ENCODE measurements at places on chromosomes 11 and 22.

DNA sequence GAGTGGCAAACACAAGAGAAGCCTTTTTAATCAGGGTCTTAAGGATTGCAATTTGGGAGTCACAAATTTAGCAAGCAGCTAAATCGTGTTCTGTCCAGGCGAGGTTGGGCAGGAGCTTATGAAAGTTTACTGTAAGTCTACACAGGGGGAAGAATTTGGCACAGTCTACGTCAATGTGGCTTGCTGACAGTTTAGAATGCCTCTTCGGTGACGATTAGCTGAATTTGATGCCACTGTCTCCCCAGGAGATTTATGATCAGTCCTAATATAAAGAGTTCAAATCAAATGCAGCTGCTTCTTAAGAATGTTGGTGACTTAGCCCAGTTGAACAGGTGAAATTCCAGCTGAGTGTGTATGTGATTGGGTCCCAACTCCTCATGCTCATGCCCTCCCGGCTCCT, 114.1 kb upstream of the CLPB start:
- no peak for DNase-seq

DNA sequence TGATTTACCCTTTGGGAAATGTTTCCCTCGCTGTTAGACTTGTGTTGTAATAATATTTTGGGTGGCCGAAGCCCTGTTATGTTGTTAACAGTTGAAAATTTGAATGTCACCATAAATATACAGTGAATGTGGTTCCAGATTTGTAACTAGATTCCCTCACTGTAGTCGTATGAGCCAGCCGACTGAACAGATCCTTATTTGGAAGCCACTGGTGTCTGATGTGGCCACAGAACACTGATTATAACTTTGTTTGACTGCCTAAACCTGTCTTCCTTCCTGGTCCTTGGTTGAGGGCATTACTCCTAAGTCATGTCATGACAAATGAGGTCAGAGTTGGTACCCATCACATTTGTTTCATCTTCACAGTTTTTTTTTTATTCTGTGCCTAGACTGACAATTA, 45.4 kb downstream of the YAP1 start:
- no peak for DNase-seq

DNA sequence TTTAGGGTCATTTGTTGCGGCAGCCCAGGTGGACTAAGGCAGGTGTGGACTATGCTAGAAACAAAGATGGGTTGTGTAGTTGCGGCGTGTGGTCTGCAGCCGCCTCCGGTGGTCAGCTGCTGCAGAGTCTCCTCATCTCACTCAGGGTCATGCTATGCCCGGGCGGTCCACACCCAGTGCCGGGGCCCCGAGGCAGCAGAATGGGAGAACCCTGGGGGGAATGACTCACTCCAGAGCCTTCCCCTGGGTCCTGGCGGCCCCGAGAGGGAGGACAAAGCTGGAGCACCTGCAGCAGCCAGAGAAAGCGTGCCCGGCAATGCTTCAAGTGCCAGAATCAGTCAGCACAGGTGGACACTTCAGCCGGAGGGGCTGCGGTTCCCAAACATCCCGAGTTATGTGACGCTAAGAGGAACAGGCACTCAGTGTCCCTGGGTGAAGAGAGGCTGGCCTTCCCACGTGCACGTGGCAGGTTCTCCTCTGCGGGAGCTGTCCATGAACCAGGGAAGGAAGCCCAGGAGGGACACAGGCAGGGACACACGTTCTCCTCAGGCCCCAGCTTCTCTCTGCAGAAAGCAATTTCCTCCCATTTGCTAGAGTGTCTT, 289.6 kb upstream of the B3GAT1 start:
- DNase-seq = no peak

DNA sequence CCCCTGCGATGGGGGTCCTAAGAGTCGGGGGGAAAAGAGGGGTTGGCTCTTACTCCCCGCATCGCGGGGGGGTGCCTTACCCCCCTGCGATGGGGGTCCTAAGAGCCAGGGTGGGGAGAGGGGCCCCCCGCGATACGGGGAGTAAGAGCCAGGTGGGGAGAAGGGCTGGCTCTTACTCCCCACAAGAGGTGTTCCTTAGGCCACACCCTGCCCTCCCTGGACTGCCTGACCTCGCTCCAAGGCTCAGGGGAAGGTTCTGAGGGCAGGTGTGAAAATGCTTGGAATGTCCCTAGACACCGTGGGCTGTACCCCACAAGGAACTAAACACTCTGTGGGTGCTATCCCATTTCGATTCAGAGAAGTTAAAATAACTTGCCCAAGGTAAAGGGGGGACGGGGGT, 7.8 kb downstream of the UNC93B1 start:
- DNase-seq = no peak

GRCh38 chr11:121153472-121153871, 52.4 kb downstream of the TECTA start:
- no peak for DNase-seq

DNA sequence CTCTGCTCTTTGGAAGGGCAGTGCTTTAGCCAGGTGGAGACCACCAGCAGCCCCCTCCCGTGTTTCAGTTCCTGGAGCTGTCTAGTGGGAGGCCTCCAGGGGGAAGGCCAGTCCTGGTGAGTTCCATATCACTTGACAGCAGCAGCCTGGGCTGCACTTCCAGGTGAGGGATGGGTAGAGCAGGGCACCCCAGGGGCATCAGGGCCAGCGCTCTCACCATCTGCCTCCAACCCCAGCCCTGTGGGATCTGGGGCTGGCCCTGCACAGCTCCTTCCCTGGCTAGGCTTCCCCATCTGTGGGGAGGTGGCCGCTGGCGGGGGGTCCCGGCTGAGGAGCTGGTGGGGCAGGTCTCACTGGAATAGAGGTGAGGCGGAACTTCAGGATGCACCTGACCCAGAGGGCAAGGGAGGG, 60.5 kb downstream of the MORC2 start:
- DNase-seq = no peak

DNA sequence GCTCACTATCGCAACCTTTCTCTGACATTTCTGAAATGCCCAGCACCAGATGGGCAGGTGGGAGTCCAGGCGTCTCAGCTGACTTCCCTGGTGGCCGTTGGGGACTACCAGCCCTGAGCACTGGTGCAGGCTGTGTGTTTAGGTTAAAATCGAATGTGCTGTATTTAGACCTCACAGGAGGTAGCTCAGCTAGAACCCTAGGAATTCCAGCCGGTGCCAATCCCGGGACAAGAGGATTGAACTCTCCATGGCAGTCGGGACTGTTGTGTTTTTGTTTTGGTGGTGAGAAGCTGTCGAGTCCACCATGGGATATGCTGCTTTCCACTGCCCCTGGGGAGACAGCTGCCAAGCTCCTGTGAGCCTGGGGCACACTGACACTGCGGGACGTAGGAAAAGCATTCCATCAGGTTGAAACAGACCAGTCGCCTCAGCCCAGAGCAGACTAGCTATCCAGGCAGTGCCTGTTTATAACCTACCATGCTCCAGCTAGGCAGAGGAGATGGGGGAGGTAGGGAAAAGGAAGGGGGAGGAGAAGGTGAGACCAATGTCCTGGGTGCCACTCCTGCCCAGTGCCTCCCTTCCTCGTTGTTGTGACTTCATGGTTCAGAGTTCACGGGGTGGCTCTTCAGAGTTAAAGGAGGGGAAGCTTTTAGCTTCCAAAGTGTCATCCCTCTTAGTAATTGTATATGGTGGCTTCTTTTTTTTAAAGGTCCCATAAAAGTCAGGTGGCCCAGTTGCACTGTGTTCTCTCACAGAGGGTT, 53.0 kb downstream of the MICAL2 start:
- no peak for DNase-seq

GRCh38 chr11:95531116-95531515, 258.5 kb downstream of the FAM76B start:
- DNase-seq = no peak

DNA sequence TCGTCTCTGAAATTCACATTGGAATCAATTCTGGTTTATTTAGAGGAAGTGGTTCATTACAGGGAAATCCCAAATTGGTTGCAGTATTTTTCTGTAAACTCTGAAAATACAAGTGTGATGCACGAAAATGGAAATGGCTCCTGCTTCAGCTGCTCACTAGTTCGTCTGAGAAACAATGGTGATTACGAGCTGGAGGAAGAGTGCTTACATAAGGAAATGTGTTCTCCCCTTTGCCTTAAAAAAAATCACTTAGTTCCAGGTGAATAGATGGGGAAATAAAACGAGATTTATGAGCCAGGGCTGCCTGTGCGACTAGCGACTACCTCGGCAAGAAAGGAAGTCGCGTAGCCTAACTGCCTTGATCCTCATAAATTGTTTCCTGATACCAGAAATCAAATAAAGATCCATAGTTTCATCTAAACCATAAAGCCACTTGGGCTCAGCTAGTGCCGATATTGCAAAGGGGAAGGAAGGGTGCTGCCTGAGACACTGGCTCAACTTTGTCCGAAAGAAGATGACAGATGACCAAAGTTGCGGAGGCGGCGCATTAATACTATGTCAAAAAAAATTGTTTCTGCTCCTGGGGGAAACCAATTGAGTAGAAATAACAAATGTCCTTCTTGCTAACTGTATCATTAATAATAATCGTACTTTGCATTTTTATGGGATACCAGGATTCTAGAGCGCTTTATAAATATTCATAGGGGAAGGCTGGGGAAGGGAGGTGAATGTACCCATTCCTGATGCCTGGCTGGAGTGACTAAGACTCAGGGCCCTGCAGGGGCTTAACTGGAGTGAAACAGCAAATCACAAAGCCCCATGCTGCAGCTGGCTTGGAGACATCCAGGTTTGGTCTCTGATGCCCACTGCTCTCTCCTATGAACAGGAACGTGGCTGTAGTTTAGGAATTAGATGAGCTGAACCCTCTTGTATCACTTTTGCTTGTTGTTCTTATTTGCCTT, 185.7 kb downstream of the BLID start:
- DNase-seq = no peak

DNA sequence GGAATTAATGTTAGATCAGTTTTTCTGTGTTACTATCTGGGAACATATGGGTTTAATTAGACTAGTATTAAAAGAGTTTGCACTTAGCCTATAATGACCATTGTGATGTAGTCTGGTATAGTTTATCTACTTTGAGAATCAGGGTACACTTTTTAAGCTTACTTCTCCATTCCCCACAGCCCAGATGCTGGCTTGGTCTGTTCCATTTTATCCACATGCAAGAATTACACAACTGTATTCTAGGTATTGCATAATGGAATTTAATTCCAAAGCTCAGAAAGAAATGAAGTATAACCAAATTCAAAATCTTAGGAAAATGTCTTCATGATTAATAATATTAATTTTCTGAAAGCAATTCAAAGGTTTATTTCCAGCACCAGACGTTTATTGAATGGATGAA, 122.2 kb upstream of the PDGFD start:
- no peak for DNase-seq

DNA sequence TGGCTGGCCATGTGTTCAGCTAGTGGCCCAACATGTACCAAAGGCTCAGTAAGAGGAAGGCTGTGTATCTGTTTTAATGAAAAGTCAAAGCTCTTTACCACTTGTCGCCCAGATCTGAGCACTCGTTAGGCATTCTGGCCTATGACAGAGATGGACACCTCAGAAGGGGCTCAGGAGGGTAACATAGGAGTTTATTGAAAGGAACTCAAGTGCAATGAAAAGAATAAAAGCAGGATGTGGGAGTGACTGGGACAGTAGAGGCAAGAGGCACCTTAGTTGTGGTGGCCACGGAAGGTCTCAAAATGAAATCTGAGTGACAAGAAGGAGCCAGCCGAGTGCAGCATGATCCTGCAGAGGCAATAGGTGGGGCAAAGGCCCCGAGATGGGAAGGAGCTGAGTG, 309.7 kb downstream of the MN1 start:
- no peak for DNase-seq

- no peak for DNase-seq
These were observed 232.9 kb upstream of the NCAM1 start for GRCh38 chr11:112728288-112728687.

GRCh38 chr11:72066855-72067254, 13.5 kb downstream of the NUMA1 start:
- no peak for DNase-seq

GRCh38 chr22:43213051-43213450, 26.1 kb upstream of the TTLL12 start:
- no peak for DNase-seq

- no peak for DNase-seq
These were observed 12.4 kb downstream of the CRY2 start for GRCh38 chr11:45859661-45860140.

GRCh38 chr11:20608934-20609333, 9.5 kb downstream of the SLC6A5 start:
- no peak for DNase-seq

- DNase-seq = no peak
These were observed 68.6 kb downstream of the SWAP70 start for GRCh38 chr11:9732453-9732852.

DNA sequence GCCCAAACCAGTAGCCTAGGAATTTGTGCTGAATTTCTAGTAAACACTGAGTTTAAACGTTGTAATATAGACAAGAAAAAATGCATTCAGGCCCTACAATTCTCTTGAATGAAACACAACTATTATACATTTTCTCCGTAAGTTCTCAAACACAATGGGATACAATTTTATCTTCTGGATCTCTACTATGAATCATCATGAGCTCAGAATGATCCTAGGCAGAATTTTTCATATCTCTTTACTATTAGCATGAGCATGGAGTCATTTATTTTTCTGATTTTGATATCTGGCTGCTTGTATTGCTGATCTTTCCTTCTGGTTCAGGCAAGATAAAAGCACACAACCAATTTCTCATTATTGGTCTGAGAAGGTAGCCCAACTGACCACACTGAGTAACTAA, 1123.4 kb upstream of the RAG2 start:
- DNase-seq = no peak

GRCh38 chr22:22342697-22343580, 98.4 kb downstream of the VPREB1 start:
- DNase-seq = no peak

DNA sequence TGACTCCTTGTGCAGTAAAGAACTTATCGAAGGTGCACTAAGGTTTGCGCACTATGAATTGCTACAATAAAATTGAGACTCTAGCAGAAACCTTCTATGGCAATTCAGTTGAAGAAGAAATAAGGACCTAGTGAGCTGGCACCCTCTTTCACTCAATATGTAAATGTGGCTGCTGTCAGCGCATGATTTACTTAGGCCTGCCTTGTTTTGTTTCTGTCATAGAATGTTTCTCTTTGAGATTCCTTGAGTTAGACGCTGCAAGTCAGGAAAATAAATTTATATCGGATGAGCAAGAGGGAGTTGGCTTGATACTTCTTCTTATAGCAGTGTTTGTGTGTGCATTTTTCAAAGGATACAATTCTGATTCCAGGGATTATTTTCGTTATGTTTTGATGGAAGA, 322.1 kb downstream of the BLID start:
- DNase-seq = no peak

DNA sequence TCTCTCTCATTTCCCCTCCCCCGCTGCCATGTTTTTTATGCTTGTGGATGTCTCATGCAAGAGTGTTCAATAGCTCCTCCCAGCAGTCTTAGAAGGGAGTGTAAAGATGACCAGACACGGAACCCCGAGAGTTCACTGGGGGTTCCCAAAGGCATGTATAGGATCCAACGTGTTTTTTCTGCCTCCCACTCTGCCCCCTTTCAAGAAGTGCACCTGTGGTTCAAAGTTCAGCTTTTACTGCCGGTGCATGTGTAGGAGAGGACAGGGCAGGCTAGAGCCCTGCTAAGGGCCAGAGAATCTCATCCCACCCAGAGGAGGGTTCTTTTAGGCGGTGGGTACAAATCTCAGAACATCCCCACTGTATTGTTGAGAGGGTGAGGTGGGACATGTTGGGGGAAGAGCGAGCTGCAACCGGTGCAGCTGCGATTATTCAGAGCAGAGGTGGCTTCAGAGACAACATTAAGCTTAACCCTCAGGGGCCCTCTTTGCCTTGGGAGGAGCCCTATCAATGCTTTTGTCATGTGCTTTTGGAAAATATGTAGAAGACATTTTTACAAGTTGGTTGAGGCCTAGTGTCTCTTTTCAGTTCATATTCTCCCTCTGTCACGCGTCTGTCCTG, 14.5 kb downstream of the MIF start:
- DNase-seq = no peak

Measured in esophagus squamous epithelium (tissue), 5 donors.